ENCODE measurements at places on chromosomes 5 and 9. TPM values are rescaled to one million over a fixed set of nuclear protein-coding genes. Genes with fewer than 3 reads are reported as not detected.

DNA sequence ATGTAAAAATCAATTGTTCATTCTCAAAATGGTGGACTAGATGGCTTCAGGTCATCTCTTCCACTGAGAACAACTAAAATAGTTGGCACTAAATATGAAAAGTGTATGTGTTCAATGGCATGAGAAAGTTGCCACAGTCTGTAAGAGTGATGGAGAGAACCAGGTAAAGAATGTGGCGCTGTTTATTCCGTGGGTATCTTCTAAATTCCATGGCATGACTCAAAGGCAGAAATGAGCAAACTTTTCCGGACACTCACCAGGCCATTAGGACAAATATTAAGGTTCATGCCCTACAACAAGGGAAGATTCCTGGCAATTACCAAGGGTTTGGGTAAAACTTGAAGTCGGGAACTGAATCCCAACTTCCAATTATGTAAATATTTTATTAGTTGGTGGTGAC is 825.4 kb upstream of the CDH6 start:
- DNase-seq = no peak

DNA sequence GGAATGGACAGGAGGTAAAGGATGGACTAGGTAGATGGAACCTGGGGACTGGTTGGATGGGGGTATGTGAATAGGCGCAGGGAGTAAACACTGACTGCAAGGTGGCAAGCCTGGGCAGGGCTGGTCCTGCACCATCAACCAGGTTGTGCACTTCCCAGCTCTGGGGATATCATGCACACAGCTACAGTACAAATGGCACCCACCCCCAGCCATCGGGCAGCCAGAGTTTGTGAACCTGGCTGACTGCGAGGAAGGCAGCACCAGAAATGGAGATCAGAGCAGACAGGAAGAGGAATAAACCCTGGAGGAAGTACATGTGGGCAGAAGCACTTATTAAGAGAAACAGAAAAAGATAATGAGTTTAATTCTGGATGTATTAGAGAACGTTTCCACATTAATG is 229.1 kb downstream of the ESM1 start:
- no peak for DNase-seq

- no peak for DNase-seq
These were observed 830 bp downstream of the PRRC1 start for GRCh38 chr5:127518319-127518621.

The TMC1 gene
- 0.75 TPM for total RNA-seq

- DNase-seq = no peak
These were observed 142.5 kb downstream of the ACER2 start for GRCh38 chr9:19551124-19551929.

- DNase-seq = no peak
These were observed 179.8 kb downstream of the SLC12A2 start for GRCh38 chr5:128263357-128263756.

The PCAT7 gene
- total RNA-seq = 0.17 TPM

The PCDHB13 gene
- 1.8 TPM for total RNA-seq

DNA sequence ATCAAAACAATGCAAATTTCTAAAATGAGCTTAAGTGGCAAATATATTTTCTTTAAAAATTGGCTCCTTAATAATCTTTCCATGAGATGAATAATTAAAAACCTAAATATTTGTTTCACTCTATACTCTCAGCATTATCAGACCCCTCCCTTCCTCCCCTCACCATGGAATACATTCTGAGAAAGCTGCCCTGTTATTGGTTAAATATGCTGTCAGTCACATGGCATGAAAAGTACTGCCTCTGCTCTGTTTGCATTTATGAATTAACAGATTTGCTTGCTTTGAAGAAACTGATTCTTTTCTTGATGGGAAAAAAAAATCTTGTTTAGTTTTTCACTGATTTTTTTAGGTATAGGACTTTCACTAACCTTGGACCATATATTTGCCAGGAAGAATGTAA is 17.0 kb upstream of the RPS23 start:
- DNase-seq = peak; percentile 33

GRCh38 chr9:120899490-120900068 is 22.6 kb upstream of the PHF19 start:
- no peak for DNase-seq

- DNase-seq = no peak
These were observed 99.6 kb downstream of the NSG2 start for GRCh38 chr5:174145091-174145490.

- no peak for DNase-seq
These were observed 16.2 kb upstream of the TNIP1 start for GRCh38 chr5:151097061-151097460.

The CDH10 gene
- total RNA-seq = 1.4 TPM

DNA sequence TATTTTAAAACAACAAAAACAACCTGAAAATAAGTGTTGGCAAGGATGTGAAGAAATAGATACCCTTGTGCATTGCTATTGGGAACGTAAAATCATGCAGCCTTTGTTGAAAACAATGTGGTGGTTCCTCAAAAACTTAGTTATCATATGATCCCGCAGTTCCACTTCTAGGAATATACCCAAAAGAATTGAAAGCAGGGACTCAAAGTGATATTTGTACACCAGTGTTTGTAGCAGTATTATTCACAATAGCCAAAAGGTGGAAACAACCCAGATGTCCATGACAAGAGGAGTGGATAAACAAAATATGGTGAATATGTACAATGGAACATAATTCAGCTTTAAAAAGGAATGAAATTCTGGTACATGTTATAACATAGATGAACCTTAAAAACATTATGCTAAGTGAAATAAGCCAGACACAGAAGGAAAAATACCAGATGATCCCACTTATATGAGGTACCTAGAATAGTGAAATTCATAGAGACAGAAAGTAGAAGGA is 29.0 kb downstream of the IRF1 start:
- DNase-seq = no peak

GRCh38 chr9:3043369-3043768 is 199.5 kb upstream of the PUM3 start:
- DNase-seq = no peak

- no peak for DNase-seq
These were observed 289.6 kb downstream of the FGF10 start for GRCh38 chr5:44099643-44100042.

The DENND4C gene
- 13.9 TPM for total RNA-seq

The FSD1L gene
- total RNA-seq = 9.8 TPM
